ENCODE measurements at places on chromosomes 16 and 17. TPM values are rescaled to one million over a fixed set of nuclear protein-coding genes. Genes with fewer than 3 reads are reported as not detected.

MYOCD gene
- total RNA-seq, result 153 TPM

HEATR9 gene
- not detected for total RNA-seq

PLEKHH3 gene
- 105 TPM for total RNA-seq

SMARCD2 gene
- 78.0 TPM for total RNA-seq

HSF4 gene
- 64.9 TPM for total RNA-seq

TBC1D26 gene
- total RNA-seq, result not detected

WDR81 gene
- 70.4 TPM for total RNA-seq

DNAAF8 gene
- total RNA-seq, result not detected

NCBP3 gene
- 3.9 TPM for total RNA-seq

All from ascending aorta (tissue), 2 donors.